ENCODE measurements at places on chromosomes 1 and 21. TPM values are rescaled to one million over a fixed set of nuclear protein-coding genes. Genes with fewer than 3 reads are reported as not detected.

The FCRL1 gene
- 22.4 TPM for total RNA-seq

GRCh38 chr1:36984675-36985074, 49.6 kb downstream of the GRIK3 start:
- DNase-seq, result no peak

The S100A7 gene
- not detected for total RNA-seq

The DHRS3 gene
- total RNA-seq, result 38.3 TPM

- DNase-seq, result no peak
These were observed 38.4 kb downstream of the CLSTN1 start for GRCh38 chr1:9785406-9785805.

The OR2L5 gene
- total RNA-seq, result not detected

GRCh38 chr1:84724128-84724860, 34.0 kb upstream of the SSX2IP start:
- DNase-seq, result peak; percentile 39

The FAAH gene
- 6.5 TPM for total RNA-seq

- no peak for DNase-seq
These were observed 276.4 kb upstream of the B3GALT2 start for GRCh38 chr1:193462629-193463320.

- no peak for DNase-seq
These were observed 5.1 kb upstream of the EPS8L3 start for GRCh38 chr1:109768820-109769219.
